CD8-positive, alpha-beta memory T cell (primary cell): ENCODE measurements at places on chromosomes 7 and 10.

DNA sequence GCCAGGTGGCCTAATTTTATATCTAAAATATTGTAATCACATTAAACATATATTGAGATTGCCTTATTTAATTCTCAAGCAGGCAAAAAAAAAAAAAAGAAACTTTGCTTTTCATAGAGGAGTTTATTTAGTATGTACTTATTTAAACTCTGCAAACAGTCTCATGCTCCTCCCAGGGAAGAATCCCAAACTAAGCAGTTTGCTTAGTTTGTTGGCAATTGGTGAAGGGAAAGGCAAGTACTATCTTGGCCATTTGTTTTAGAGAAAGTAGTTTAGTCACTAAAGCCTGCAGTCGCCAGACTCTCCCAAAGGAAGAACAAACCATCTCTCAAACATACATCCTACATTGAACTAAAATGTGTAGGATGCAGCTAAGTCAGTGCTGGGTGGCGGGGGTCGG lies 226.8 kb downstream of the CDC14C start:
- DNase-seq = no peak

GRCh38 chr7:73906874-73907273 lies 45.9 kb downstream of the TMEM270 start:
- no peak for DNase-seq

GRCh38 chr7:121562259-121562658 lies 166.2 kb upstream of the FAM3C start:
- DNase-seq = no peak

DNA sequence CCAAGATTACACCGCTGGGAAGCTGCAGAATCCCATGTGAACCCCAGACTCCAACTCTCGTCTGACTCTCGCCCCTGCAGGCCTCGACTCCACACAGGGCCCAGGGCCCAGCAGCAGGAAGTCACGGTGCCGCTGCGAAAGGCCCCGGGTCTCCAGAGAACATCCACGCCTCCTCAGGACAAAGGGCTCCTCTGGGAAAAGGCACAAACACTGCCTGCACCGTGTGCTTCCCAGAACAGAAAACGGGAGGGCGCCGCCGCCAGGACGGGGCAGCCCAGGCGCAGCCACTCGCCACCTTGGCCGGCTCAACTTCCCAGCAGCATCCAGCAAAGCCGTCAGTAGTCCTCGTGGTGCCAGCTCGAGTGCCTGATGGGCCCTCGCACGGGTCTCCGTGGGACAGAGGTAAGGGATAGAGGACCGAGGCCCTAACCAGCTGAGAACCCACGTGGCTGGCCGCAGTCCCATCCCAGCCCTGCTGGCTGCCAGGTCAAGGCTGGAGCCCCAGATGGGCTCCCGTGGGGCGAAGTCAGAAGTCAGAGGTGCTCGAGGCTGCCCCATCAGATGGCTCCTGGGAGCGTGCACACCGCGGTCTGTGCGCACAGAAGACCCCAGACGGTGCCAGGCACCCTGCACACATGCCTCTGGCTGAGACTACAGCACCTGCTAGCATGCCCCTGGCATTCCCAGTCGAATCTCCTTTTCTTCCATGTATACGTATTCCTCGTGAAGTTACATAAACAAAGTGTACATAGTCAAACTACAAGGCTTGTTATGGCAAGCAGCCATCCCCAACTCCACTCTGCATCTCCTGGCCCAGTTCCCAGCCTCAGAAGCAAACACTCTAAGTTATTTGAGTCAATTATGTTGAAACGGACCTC lies 60.2 kb downstream of the MAD1L1 start:
- DNase-seq = no peak

DNA sequence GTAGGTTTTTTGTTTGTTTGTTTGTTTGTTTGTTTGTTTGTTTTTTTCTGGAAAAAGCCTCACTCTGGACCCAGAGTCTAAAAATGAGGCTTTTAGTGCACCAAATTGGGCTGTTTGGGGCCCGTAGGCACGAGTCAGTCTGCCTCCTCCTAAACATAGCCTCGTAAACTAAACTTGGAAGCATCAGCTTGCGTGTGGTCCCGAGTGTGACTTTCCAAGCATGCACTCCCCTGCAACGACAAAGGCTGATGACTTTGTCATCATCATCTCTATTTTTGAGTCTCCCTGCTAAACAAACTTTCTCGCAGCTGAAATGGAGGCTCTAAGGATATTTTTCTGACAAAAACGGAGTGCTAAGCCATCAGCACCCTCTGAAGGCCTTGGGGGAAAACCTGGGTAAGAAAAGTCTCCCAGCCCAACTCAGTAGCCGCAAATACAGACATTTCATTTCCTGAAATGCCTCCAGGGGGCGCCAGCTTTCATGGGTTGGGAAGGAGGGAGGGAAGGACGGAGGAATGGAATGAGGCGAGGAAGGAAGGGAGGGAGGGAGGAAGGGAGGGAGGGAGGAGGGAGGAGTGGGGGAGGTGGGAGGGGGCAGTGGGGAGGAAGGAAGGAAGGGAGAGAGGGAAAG lies 245.9 kb downstream of the KCNMA1 start:
- no peak for DNase-seq

DNA sequence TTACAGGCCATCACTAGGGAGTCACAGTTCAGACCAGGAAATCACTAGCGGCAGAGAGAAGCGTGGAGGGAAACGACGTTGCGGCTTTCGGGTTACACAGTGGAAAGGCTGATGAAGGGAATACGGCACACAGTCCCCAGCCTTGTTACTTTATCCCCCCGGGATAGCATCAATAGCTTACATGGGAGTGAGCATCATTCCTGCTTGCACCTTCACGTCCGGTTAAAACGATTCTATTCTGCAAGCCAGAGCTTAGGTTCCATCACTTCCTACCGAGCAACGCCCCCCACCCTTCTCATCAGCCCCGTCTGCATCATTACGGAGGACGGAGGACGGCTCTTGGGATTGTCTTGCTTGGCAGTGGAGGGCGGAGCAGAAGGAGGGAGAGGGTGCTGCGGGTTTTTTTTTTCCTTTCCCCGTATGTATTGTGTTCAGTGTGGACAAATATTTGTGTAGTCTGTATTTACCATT lies 124.9 kb downstream of the CLEC2L start:
- no peak for DNase-seq

DNA sequence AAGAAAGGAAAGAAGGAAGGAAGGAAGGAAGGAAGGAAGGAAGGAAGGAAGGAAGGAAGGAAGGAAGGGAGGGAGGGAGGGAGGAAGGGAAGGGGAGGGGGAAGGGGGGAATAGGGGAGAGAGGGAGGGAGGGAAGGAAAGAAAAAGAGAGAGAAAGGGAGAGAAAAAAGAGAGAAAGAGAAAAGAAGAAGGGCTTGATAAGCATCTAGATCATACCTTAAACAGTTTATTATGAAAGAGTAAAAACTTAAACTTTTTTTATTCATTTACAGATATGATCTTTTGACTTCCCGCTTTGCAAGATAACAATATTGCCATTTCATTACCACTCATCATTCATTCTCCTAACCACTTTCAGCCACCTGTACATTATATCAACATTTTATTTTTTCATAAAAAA lies 53.6 kb upstream of the TMEM106B start:
- no peak for DNase-seq

- DNase-seq = no peak
Observed at GRCh38 chr10:28468707-28469483, 64.0 kb upstream of the WAC start.

DNA sequence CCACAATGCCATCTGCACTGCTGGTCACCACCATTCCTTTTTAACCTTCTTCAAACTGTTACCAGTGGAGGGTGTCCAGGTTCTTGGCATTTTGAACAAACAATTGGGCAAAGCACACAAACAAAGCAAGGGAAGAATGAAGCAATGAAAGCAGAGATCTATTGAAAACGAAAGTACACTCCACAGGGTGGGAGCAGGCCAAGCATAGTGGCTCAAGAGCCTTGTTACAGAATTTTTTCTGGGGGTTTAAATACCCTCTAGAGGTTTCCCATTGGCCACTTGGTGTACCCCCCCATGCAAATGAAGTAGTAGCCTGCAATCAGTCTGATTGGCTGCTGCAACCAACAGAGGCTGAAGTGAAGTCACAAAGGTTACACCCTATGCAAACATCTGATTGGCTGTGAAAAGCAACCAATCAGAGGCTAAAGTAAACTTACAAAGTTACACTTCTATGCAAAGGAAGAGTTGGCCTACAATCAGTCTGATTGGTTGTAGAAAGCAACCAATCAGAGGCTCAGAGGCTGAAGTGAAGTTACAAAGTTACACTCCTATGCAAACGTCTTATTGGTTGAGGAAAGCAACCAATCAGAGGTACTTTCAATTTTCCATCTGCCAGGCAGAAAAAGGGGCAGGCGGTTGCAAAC lies 103.2 kb upstream of the WAC start:
- no peak for DNase-seq

DNA sequence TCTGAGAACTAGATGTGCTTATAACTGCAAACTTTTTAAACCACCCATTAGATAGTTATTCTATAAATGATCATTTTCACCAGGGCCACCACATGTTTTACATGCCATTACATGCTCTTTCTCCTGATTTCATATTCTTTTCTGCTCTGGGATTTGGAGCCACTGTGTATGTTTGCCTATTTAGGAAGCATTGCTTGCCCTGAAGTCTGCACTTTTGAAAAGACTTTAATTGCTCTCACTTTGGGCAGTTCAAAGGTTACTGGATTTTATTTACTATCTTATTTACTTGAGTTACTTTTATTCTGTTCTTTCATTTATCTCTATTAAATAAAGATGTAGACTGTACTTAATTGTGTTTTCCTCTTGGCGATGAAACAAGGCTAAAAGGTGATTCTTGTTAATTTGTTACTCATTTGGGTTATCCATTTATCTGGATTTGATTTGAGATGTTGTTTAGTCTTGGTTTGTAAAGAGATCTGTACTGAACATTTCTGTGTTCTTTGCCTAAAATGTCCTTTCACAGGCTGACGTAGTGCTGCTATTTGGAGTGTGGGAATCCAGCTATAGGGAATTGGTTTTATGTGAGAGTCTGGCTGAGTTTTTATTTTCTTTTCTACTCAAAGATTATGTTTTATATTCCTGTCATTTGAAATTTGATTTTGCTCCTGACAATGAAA lies 88.8 kb downstream of the SUGCT start:
- no peak for DNase-seq
